ENCODE measurements at places on chromosomes 4 and X. TPM values are rescaled to one million over a fixed set of nuclear protein-coding genes. Genes with fewer than 3 reads are reported as not detected.

DNA sequence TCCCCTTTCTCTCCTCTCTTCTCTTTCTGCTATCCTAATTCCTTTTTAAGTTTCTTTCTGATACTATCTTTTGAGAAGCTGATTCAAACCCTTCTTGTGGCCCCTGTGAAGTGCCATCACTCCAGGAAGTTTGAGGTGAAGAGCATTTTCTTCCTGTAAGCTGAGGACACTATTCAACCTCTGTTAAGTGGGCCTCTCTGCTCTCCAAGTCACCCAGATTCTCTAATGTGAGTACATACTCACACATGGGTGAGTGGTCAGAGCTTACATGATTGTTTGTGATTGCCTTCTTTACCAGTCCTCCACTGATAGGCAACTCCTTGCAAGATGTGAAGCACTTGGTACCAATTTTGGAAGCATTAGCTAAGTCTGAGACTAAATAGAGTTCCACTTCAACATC is 18.4 kb upstream of the SMIM10L2A start:
- H3K4me1 ChIP-seq = no peaks in the 10 kb centered on the region
- no peaks in the 10 kb centered on the region for H3K36me3 ChIP-seq

The RAB9B gene
- polyA plus RNA-seq = 2.3 TPM

DNA sequence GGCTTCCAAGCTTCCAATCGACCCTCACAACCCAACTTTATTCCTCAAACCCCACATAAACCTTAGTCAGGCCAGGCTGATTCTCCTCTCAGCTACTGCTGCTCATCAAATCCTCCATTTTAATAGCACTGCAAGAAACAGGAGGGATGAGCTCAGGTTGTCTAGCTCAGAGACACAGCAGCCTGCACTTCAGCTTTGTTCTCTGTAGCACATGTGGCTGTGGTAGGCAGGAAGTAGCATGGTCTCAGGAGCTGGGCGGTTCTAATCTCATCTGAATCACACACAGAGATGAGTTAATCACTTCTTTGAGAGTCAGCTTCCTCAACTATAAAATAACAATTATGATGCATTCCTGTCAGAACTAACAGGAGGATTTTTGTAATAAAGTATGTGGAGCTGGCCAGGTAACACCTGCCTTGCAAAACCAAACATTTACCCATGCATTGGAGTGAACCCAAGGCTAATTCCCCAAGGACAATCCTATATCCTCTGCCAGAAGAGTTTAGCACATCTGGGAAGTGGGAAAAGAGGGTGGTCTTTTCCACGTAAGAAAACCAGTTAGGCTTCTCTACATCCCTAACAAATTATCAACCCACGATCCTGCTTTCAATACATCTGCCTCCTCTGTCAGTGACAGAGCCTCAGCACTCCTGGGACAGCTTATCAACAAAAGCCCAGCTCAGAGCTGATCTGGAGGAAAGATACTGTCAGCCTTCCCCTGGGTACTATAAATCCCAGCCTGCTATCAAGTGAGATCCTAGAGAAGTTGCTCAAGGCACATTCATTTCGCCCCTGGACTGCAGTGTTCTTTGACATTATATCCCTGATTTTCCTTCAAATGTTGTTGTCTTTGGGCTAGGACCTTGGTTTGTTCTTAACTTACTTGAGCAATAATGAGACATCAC is 32.8 kb downstream of the ELOVL6 start:
- H3K4me1 ChIP-seq = peaks cover 4% of the 10 kb centered on the region
- peak; percentile 59 for DNase-seq
- peak overlapping the region; percentile 6 for H3K27ac ChIP-seq
- no peaks in the 10 kb centered on the region for H3K27me3 ChIP-seq
- no peaks in the 10 kb centered on the region for H3K36me3 ChIP-seq

GRCh38 chrX:39309018-39309635 is 507.9 kb downstream of the MID1IP1 start:
- no peaks in the 10 kb centered on the region for H3K36me3 ChIP-seq
- no peaks in the 10 kb centered on the region for H3K27me3 ChIP-seq
- no peaks in the 10 kb centered on the region for H3K4me1 ChIP-seq
- H3K4me3 ChIP-seq = no peak overlapping the region
- H3K27ac ChIP-seq = no peak overlapping the region

- no peaks in the 10 kb centered on the region for H3K4me1 ChIP-seq
- no peaks in the 10 kb centered on the region for H3K36me3 ChIP-seq
- no peak overlapping the region for H3K27ac ChIP-seq
- H3K4me3 ChIP-seq = no peak overlapping the region
- DNase-seq = no peak
- H3K27me3 ChIP-seq = no peaks in the 10 kb centered on the region
These were observed 543.8 kb upstream of the SLIT2 start for GRCh38 chr4:19707876-19708275.

- no peaks in the 10 kb centered on the region for H3K4me1 ChIP-seq
- H3K27me3 ChIP-seq = no peaks in the 10 kb centered on the region
- peak overlapping the region; percentile 2 for H3K27ac ChIP-seq
- DNase-seq = no peak
These were observed 75.7 kb downstream of the CPEB2 start for GRCh38 chr4:15077969-15078368.

The PLAC8 gene
- polyA plus RNA-seq = 47.6 TPM

DNA sequence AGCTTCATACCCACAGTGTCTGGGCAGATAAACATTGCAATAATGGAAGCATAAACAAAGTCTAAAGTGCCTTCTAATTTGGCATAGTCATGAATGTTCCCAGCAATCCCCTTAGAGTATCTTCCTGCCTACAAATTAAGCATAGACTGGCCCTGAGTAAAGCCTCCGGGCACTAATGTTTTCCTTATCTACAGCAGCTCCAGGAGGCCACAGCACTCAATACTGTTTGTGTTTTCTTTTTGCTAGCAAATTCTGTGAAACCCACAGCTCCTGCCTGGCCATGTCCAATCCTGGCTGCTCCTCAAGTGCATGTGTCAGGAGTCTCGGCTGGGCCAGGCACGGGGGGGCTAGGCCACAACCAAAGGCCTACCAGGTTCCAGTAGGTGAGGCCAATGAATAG is 102.7 kb upstream of the TBC1D9 start:
- no peaks in the 10 kb centered on the region for H3K4me1 ChIP-seq
- H3K27me3 ChIP-seq = no peaks in the 10 kb centered on the region
- DNase-seq = no peak
- H3K36me3 ChIP-seq = no peaks in the 10 kb centered on the region
- H3K4me3 ChIP-seq = no peak overlapping the region
- H3K27ac ChIP-seq = no peak overlapping the region

DNA sequence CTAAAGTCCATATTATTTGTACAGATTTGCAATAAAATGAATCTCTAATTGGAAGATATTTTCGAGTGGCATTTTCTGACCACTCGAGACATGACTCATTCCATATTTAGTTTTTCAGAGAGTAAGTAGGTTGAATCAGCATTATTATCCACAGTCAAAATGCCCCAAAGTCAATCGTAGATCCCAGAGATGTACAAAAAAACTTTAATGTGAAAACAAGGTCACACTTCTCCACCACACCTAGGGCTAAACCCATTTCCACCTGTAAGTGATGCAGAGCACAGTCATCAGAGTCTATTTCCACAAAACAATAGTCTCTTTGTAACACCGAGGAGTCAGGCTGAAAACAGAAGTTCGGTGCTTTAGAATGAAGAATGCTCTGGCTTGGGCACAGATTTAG is 117.1 kb upstream of the TENM3 start:
- H3K4me1 ChIP-seq = no peaks in the 10 kb centered on the region
- no peak overlapping the region for H3K4me3 ChIP-seq
- no peak overlapping the region for H3K27ac ChIP-seq
- H3K36me3 ChIP-seq = no peaks in the 10 kb centered on the region

The GPR34 gene
- polyA plus RNA-seq = 1.5 TPM

The CXCL3 gene
- 2.7 TPM for polyA plus RNA-seq

DNA sequence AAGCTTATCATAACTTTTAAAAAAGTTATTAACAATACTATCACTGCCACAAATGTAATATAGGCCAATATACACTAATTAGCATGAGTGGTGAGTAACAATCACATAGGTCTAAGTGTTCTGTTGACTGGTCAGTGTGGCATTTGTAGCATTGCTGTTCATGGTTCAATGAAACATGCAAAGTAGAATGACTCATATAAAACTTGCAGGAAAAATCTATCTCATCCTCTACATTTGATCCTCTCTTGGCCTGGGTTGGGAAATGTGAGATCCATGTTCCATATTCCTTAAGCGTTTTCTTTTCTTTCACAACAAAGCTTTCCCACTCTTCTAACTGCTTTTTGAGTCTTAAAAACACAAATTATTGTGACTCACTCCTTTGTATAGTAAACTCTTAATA is 1418.7 kb downstream of the FSTL5 start:
- H3K4me1 ChIP-seq = no peaks in the 10 kb centered on the region
- no peak overlapping the region for H3K4me3 ChIP-seq
- no peak for DNase-seq
- H3K27me3 ChIP-seq = no peaks in the 10 kb centered on the region
- H3K36me3 ChIP-seq = no peaks in the 10 kb centered on the region
- no peak overlapping the region for H3K27ac ChIP-seq

The F9 gene
- not detected for polyA plus RNA-seq

The NOX1 gene
- polyA plus RNA-seq = not detected

The IQSEC2 gene
- polyA plus RNA-seq = 16.5 TPM

GRCh38 chrX:136907621-136908020 is 27.1 kb upstream of the RBMX start:
- no peaks in the 10 kb centered on the region for H3K4me1 ChIP-seq
- no peak overlapping the region for H3K27ac ChIP-seq
- DNase-seq = no peak

GRCh38 chr4:11281720-11282119 is 147.0 kb downstream of the HS3ST1 start:
- no peak overlapping the region for H3K27ac ChIP-seq
- DNase-seq = no peak
- no peaks in the 10 kb centered on the region for H3K36me3 ChIP-seq
- H3K4me3 ChIP-seq = no peak overlapping the region
- no peaks in the 10 kb centered on the region for H3K4me1 ChIP-seq

The AKAP4 gene
- polyA plus RNA-seq = not detected

DNA sequence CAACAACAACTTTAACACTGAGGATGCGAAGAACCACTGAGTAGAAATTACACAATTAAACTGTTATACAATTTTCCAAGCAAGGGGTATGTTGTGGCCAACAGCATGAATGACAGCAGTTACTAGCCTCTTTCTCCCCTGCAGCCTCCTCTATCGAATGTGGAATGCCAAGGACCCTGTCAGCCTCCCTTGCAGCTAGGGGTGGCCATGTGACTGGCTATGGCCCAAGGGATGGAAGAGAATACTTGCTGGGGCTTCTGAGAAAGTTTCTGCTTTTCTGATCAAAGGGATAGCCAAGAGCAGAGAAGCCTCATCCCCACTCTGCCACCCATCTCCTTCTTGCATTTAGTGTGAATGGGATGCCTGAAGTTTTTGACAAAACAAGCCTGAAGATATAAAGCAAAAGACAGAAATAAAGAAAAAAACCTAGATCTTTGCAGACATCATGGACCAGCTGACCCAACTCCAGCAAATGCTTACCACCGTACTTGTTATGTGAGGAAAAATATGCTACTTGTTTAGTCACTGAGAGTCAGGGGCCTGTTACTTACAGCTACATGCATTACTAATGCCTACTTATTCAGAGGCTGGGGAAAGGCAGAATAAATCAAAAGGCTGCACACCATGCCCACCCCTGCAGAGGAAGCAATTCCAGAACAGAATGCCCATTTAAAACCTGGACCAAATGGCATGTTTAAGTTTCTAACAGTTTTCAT is 32.0 kb downstream of the DCTD start:
- no peaks in the 10 kb centered on the region for H3K27me3 ChIP-seq
- H3K4me1 ChIP-seq = peaks cover 11% of the 10 kb centered on the region
- H3K36me3 ChIP-seq = peaks cover 64% of the 10 kb centered on the region
- no peak overlapping the region for H3K27ac ChIP-seq

DNA sequence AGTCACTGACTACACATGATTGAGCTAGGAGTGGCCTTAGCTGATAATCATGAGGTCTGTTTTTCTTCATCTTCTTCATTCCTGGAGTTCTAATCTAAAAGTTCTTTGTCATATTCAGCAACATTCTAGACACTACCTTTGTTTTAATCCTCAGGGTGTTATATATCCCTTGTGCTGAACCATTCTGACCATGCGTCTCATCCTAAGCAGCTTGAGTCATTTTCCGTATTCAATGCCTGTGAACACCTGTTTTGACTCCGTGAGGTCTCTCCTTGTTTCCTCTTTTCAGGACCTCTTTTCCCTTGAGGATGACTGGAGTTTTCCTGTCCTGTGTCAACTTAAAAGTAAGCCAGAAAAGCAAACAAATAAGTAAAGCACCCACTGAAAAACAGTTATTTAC is 597.9 kb downstream of the GBA3 start:
- no peaks in the 10 kb centered on the region for H3K36me3 ChIP-seq
- H3K27me3 ChIP-seq = no peaks in the 10 kb centered on the region
- no peaks in the 10 kb centered on the region for H3K4me1 ChIP-seq
- no peak overlapping the region for H3K27ac ChIP-seq
- no peak overlapping the region for H3K4me3 ChIP-seq

The TCEAL1 gene
- 43.1 TPM for polyA plus RNA-seq

The LRIT3 gene
- polyA plus RNA-seq = 0.13 TPM

- no peak overlapping the region for H3K27ac ChIP-seq
- H3K4me3 ChIP-seq = no peak overlapping the region
- no peaks in the 10 kb centered on the region for H3K27me3 ChIP-seq
- DNase-seq = no peak
- peaks cover 30% of the 10 kb centered on the region for H3K4me1 ChIP-seq
These were observed 5.4 kb downstream of the SEL1L3 start for GRCh38 chr4:25857403-25857802.

GRCh38 chr4:5976921-5977320 is 41.3 kb downstream of the C4orf50 start:
- no peaks in the 10 kb centered on the region for H3K4me1 ChIP-seq
- no peaks in the 10 kb centered on the region for H3K36me3 ChIP-seq
- no peak overlapping the region for H3K27ac ChIP-seq
- H3K4me3 ChIP-seq = no peak overlapping the region
- H3K27me3 ChIP-seq = peaks cover 9% of the 10 kb centered on the region

- no peak overlapping the region for H3K4me3 ChIP-seq
- H3K4me1 ChIP-seq = no peaks in the 10 kb centered on the region
- H3K27ac ChIP-seq = no peak overlapping the region
- H3K36me3 ChIP-seq = no peaks in the 10 kb centered on the region
These were observed 185.2 kb downstream of the KLHL4 start for GRCh38 chrX:87702795-87703194.

DNA sequence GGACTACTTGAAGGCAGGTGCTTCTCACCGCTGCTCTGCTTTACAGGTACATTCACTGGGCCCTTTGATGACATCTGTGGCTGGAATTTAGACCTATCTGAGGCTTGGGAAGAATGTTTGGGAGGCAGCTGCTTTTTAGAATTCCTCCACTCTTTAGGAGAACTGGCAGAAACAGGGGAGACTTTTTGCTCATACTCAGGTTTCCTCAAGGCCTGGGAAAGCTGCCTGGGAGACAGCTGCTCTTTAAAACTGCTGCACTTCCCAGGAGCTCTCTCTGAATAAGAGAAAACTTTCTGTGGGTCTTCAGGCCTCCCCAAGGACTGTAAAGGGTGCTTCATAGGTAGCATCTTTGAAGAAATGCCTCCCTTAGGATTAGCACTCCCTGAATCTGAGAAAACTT is 14.3 kb downstream of the CT47C1 start:
- H3K4me1 ChIP-seq = no peaks in the 10 kb centered on the region
- H3K27ac ChIP-seq = no peak overlapping the region

The GPR82 gene
- polyA plus RNA-seq = 0.25 TPM

GRCh38 chr4:123621072-123621705 is 224.6 kb downstream of the SPRY1 start:
- H3K4me3 ChIP-seq = no peak overlapping the region
- no peaks in the 10 kb centered on the region for H3K36me3 ChIP-seq
- peaks cover 53% of the 10 kb centered on the region for H3K4me1 ChIP-seq
- no peak for DNase-seq
- no peaks in the 10 kb centered on the region for H3K27me3 ChIP-seq
- H3K27ac ChIP-seq = no peak overlapping the region

GRCh38 chrX:40278340-40279090 is 180.8 kb upstream of the BCOR start:
- no peaks in the 10 kb centered on the region for H3K27me3 ChIP-seq
- H3K36me3 ChIP-seq = no peaks in the 10 kb centered on the region
- peak; percentile 76 for DNase-seq
